ENCODE measurements at places on chromosomes 3 and 15.

GRCh38 chr3:194184265-194184751, 48.4 kb downstream of the HES1 start:
- no peak for DNase-seq

DNA sequence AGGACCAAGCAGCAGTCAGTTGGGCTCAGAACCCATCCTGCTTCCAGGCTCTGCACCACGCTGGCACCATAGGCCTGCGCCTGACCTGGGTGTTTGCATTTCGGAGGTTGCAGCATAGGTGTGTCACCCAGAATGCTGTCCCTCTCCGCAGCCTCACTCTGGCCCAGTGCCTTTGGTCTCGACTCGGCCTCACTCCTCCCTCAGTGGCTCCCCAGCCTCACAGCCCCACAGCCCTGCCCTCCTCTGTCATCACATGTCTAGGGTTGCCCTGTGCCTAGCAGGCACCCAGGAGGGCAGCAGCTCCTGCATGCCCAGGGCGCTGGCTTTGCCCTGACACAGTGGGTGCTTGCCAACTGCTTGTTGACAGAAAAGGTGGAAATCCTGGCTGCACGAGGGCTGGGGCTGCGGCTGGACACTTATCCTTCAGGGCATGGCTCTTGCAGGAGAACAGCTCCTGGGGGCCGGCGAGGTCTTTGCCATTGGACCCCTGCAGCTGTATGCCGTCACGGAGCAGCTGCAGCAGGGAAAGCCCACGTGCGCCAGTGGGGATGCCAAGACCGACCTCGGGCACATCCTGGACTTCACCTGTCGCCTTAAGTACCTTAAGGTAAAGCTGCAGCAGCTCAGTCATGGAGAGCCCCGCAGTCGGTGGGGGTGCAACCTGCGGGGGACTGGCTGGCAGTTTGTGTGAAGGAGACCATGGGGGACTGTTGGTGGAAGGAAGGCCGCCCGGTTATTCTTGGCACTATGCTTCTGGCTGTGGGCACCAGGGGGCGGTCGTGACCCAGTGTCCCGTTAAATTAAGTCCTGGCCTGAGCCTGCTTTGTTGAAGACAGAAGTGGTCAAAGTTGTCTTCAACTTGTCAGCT, 16.2 kb downstream of the NISCH start:
- DNase-seq, result no peak

- DNase-seq, result no peak
These were observed 1.6 kb upstream of the FOXP1 start for GRCh38 chr3:71585131-71585530.

GRCh38 chr15:101338502-101339057, 43.5 kb upstream of the SNRPA1 start:
- no peak for DNase-seq

DNA sequence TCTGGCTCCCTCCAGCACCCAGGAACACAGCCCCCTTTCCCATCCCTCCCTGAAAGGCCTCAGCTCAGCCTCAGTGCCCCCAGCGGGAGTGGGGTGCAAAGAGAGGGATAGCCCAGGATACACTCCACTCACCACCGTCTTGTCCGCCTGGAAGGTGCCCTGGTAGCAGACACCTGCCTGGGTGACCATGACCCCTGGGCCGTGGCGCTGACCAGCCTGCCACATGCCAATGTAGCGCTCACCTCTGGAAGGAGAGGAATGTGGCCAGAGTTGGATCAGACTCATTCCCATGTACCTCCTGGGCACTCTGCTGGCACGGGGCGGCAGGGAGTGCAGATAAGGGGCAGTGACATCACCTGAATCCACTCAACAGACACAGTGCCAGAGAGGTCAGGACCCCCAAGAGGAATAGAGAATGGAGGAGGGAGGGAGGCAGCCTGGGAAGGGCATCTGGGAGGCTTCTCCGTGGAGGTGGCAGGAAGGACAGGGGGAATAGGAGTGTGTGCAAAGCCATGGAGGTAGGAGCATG, 13.1 kb downstream of the ALS2CL start:
- no peak for DNase-seq

DNA sequence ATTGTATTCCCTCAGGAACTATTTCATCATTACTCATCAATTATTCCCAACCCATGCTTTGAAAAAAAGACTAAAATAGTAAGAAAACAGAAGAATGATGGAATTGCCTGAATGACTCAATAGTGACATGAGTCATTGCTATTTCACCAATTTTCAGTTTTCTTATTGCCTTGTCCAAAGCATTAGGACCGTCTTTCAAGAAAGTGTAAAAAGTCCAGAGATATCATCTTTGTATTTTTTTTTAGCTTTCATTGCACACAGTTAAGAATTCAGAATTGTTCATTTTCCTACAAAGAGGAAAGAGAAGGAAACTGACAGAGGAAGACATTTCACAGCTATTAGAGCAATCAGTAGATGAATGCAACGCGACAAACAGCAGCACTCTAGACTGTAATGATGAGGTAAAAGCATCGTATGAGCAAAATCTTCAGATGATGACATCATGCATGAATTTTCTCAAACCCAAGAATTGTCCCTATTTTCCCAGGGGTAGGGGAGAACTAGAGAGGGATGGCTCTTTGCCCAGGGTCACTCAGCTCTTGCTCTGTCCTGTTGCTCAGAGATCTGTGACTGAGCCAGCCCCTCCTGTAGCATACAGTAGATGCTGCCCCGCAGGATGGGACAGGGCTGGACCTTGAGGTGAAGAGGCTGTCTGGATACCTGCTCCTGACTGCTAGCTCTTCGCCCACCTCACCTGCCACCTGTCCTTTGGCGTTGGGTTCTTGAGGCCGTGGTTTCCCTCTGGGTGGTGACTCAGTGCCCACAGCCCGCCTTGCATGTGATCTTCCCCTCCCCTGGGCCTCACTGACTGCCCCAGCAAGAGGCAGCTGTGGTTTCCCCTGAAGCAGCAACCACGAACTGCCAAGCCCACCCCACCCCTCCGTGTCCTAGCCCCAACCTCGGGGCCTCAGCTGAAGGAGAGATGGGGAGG, 84.8 kb downstream of the PPCDC start:
- no peak for DNase-seq

DNA sequence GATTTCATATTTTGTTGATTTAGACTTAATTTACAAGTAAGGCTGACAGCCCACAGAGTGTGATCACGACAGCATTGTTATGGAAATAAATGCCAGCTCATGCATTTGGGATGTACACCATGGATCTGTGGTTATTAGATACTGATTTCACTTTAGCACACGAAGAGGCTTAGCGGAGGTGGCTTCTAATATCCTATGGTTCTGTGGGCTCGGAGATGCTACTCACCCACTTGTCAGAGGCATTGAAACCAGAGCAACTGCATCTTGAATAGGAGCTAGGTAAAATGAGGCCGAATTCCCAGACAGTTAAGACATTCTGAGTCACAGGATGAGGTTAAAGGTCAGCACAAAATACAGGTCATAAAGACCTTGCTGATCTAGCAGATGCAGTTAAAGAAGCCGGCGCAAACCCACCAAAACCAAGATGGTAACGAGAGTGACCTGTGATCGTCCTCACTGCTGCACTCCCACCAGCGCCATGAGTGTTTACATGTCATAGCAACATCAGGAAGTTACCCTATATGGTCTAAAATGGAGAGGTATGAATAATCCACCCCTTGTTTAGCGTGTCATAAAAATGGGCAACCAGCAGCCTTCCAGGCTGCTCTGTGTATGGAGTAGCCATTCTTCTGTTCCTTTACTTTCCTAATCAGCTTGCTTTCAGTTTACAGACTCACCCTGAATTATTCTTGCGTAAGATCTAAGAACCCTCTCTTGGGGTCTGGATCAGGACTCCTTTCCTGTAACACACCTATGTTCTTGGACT, 117.5 kb downstream of the PGPEP1L start:
- no peak for DNase-seq

GRCh38 chr15:29121907-29122306, 147.7 kb downstream of the NSMCE3 start:
- no peak for DNase-seq

DNA sequence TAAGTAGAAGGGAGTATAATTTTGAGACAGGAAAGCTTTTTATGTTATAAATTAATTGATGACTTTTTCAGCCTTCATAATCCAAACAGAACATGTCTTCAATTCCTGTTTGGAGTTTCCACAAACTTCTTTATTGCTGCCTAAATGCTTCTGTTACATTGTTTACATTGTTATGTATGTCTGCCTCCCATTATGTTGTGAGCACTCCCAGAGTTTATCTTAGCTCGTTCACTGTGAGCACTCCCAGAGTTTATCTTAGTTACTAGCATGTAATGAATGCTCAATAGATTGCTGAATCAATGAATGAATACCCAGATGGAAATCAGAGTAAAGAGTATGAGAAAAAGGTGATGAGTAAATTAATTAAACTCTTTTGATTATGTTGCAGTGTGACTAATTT, 1178.0 kb downstream of the ROBO1 start:
- DNase-seq, result no peak

DNA sequence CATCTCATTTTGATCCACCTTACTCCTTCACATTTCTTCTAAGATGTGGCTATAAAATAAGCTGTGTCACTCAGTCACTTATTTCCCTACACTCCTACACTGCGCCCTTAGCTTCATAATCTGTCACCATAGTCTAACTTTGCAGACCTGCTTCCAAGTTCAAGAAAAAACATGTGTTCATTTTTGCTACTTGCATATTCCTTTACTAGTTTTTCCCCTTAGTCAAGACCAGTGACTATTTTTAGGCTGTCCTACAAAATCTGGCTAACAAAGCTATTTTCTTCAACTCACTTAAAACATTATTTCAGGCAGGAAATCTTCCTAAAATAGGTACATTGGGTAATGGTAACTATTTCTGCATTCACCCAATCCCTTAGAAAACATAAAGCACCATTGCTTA, 272.5 kb downstream of the TBC1D5 start:
- no peak for DNase-seq

DNA sequence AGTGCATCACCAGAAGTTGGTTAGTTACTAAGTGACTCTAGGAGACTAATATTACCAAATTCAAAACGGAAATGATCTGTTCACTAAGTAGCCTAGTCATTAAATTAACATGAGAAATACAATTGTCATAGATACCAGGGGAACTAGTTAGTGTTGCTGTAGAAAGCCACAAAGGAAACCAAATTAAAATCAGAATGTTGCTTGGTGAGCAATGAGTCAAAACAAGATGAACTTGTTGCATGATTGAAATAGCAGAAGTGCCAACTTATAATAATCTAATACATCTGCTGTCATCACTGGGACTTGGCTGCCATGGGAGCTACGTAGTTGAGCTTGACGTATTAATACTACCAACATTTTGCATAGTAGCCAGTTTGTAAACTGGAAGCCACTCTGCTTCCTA, 458.1 kb downstream of the DIPK2A start:
- DNase-seq, result no peak

All from esophagus squamous epithelium (tissue), 5 donors.